ENCODE measurements at places on chromosomes 7 and 10.

DNA sequence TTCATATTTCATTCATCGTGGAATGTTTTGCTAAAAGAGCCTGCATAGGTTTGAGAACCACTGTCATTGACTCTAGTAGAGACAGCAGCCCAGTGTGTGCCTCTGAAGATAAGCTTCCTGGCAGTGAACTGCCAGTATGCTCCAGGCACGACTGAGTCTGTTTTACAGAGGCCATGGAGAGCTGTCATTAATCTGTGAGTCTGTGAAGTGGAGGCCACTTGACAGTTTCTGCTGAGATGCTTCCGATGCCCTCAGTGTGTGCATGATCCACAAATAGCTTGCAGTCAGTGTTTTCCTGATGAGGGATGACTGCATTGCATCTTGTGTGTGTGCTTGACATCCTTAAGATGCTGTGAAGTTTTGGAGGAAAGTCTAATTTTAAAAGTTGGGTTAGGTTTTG is 162.2 kb downstream of the PFKFB3 start:
- no peak for DNase-seq

DNA sequence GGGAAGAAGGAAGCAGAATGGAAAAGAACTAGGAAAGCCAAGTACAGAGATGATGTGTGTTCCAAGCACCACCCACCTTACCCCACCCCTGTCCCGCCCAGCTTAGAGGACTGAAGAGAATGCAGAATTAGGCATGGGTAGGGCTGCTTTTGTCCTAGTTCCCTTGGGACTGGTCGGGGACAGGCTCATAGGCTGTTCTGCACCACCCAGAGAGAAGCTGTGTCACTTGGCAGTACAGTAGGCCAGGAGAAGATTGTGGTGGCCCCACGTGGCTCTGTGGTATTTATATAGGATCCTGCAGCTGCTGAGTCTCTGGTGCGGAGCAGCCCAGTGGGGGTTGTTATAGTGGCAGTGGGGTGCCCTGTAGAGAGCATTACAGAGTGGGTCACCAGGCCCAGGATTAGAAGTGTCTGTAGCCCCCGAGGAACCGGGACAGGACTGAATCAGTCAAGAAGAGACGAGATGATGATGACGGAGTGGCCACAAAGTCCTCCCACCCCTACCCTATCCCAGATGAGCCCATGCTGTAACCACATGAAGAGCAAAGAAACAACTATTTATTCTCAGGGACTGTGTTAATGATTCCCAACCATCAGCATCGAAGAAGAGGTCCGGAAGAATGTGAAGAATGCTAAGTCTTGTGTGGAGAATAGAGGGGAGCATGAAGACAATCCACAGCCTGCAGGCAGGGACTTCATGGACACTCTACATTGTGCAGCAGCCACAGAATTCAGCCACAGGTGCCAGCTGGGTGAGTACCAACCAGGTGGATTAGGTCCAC is 88.9 kb downstream of the C1GALT1 start:
- no peak for DNase-seq

GRCh38 chr7:90768301-90768700 is 172.2 kb downstream of the CDK14 start:
- DNase-seq = no peak

DNA sequence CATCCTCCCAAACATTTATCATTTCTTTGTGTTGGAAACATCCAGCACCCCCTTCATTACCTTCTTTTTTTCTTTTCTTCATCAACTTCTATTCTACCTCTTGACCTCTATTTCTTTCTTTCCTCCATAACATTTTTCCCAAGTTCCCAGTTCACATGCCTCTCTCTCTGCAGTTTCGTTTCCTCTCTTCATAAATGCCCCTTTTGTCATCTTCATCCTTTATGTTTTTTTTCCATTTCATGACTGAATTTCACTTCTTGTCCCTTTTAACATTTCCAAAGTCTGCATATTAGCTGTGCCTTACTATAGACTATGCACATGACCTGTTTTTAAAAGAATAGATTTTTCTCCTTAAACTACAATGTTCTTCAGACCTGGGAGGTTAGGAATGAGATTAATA is 23.7 kb downstream of the CPN1 start:
- DNase-seq = no peak

GRCh38 chr10:84321902-84322301 is 6.5 kb upstream of the CCSER2 start:
- no peak for DNase-seq

DNA sequence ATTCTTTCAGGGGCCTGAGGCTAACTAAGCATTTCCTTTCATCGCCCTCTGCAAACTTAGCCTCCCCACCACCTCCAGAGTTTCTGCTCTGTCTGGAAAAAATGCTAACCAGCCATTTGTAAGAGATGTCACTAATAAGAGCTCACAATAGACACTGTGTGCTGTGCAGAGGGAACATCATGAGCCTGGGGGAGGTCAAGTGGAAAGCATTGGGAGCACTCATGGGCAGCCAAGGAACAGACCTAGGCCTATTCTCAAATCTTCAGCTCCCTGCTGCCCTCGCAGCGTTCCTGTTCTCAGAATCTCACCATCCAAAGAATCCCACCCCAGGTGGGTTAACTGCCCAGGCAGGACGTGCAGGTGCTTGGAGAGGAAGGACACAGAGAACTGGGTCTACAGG is 27.1 kb upstream of the GPAM start:
- no peak for DNase-seq

- DNase-seq = no peak
Measured at GRCh38 chr7:140771826-140772225, 75.3 kb downstream of the NDUFB2 start.

GRCh38 chr10:129622736-129623135 is 155.7 kb downstream of the MGMT start:
- no peak for DNase-seq

- DNase-seq = no peak
Measured at GRCh38 chr7:34596887-34597286, 61.1 kb upstream of the NPSR1 start.

GRCh38 chr7:93927585-93927984 is 6.0 kb downstream of the GNG11 start:
- no peak for DNase-seq

- DNase-seq = no peak
Measured at GRCh38 chr10:90418869-90419652, 438.8 kb downstream of the HTR7 start.

GRCh38 chr7:127786184-127786583 is 134.2 kb downstream of the SND1 start:
- DNase-seq = no peak

DNA sequence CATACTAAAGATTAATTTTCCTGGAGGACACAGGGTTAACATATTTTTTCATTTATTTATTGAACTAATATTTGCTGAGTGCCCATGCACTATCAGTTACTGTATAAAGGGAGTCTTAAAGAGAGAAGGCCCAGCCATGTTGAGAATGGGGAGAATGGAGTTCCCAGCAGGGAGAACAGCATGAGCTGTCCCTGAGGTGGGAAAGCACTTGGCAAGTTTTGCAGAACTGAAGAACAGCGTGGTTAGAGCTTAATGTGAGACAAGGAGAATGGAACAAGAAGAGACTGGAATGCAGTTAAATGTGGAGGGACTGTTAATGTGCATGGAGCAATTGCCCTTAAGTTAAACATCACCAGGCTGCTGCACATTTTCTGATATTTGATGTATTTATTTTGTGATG is 435.4 kb downstream of the SUGCT start:
- no peak for DNase-seq

- DNase-seq = no peak
Measured at GRCh38 chr7:130349911-130350782, 5.5 kb downstream of the CPA5 start.

- DNase-seq = no peak
Measured at GRCh38 chr10:14618674-14619073, 156.0 kb downstream of the FAM107B start.

- no peak for DNase-seq
Measured at GRCh38 chr7:32502728-32503127, 7.4 kb downstream of the AVL9 start.

DNA sequence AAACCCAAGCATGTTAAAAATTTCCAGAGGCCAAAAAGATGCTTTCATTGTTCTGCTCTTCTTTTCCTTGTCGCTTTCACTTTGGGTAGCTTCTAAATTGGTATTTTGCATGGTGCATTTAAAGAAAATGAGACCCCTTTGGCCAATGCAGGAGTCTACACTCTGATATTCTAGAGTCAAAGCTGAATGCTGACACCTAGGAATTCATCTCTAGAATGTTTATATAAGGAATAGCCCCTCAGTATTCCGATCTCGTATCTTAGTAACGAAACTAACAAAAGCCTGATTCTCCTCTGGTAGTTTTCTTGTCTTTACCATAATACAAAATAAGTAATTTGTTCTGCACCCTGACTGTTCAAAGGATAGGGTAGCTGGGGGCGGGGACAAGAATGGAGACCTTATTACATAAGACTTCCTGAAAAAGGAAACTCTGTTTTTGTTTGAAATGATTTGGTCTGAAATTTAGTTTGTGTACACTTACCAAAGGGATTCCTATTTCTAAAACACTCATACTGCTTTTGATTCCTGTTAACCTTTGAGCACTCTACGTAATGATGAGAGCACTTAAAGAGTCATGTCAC is 17.1 kb downstream of the IKZF1 start:
- DNase-seq = no peak

- DNase-seq = no peak
Measured at GRCh38 chr7:140696024-140696679, 356 bp upstream of the NDUFB2 start.

- DNase-seq = no peak
Measured at GRCh38 chr10:91587710-91588638, 44.9 kb downstream of the PPP1R3C start.

GRCh38 chr10:97355571-97355975 is 21.0 kb upstream of the FRAT2 start:
- no peak for DNase-seq

DNA sequence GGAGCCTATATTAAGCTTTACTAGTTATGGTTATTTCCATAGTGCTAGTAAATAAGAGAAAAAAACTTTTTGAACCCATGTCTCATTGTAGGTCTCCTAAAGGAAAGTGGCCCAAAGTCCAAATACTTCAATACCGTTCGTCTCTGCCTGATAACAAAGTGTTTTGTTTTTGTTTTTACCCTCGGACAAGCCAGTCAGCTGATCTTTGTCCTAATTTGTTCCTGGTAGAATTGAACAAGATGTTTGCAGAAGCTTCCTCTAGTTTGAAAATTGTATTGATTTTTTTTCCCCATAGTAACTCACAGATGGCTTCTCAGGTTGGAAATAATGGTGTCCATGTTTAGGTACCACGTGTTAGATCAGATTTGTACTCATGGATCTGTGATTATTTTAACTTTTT is 335.8 kb upstream of the KAT6B start:
- DNase-seq = no peak

DNA sequence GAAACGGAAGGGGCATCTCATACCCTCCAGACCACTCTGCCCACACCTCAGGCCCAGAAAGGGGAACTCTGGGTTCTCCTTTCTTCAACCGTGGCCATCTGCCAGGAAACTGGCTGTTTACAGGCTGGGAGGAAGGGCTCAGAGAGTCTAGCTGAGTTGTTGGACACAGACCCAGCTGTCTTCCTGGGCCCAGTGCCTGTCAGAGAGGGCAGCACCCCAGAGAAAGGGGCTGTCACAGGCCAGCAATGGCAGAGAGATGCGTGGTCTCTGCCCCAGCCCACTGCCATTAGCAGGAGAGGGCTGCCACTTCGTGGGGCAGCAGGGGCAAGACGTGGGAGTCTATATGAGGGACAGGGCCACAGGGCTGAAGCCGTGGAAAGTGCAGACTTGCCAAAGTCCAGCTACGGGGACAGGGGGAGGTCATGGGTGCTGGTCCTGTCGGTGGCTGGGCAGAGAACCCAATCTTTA is 11.0 kb downstream of the GRID1 start:
- no peak for DNase-seq

GRCh38 chr7:100556541-100556940 is 17.2 kb downstream of the SAP25 start:
- DNase-seq = no peak

DNA sequence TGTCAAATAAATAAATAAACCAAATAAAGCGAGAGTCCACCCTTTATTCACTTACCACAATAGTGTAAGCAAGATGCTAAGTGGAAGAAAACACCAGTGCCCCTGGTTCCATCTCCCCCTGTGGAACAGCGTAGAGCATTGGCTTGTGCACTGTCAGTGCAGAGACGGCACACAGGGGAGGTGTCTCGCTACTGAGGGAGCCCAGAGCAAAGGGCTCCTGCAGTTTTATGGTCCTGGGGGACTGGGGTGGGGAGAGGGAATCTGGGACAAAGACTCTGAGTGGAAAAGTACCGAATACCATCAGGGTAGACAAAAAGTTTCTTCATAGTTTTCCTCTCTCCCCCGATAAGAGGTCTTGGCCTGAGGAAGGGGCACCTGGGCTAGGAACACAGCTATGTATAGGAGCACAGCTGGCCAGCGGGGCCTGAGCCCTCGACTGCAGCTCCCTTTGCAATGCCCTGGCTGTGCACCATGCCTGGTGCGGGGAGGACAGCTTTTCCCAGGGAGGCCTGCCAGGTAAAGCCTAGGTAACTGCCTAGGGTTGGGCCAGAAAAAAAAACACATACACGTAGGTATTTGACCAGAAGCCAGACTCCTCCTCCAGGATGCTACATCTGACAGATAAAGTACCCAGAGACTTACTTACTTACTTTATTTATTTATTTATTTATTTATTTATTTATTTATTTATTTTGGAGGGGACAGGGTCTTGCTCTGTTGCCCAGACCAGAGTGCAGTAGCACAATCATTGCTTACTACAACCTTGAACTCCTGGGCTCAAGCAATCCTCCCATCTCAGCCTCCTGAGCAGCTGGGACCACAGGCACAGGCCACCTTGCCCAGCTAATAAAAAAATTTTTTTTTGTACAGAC is 88.8 kb upstream of the KIF5B start:
- no peak for DNase-seq

- no peak for DNase-seq
Measured at GRCh38 chr7:137925754-137926153, 76.1 kb downstream of the CREB3L2 start.

DNA sequence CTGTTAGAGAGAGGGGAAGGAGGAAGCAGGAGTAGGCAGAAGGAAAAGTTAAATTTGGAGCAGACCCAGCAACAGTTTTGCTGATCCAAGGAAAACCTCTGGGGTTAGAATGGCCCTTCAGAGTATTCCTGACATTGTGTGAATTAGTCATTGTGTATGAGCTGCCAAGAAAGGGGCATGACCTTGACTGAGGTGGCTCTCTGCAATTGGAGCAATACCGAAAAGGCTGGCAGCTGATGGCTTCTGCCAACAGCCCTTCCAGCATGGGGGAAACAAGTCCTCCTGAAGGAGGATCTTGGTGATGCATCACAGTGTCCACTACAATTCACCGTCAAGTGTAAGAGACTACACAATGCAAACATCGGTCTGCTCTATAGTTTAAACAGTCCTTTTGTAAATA is 20.6 kb upstream of the WASL start:
- no peak for DNase-seq

- DNase-seq = no peak
Measured at GRCh38 chr10:25017661-25018060, 1.2 kb downstream of the THNSL1 start.

GRCh38 chr7:46160861-46161260 is 239.8 kb upstream of the IGFBP3 start:
- no peak for DNase-seq
